ENCODE measurements at places on chromosomes 7 and 10.

- no peak for DNase-seq
Observed at GRCh38 chr10:72855790-72856189, 37.7 kb upstream of the OIT3 start.

- DNase-seq: peak; percentile 86
Observed at GRCh38 chr10:98134431-98135221, at the start of gene R3HCC1L. R3HCC1L (plus strand) TSS chr10:98134657; CDS start chr10:98208115, 73,458 bp downstream.

GRCh38 chr7:80858141-80858903 lies 60.5 kb downstream of the SEMA3C start:
- no peak for DNase-seq

DNA sequence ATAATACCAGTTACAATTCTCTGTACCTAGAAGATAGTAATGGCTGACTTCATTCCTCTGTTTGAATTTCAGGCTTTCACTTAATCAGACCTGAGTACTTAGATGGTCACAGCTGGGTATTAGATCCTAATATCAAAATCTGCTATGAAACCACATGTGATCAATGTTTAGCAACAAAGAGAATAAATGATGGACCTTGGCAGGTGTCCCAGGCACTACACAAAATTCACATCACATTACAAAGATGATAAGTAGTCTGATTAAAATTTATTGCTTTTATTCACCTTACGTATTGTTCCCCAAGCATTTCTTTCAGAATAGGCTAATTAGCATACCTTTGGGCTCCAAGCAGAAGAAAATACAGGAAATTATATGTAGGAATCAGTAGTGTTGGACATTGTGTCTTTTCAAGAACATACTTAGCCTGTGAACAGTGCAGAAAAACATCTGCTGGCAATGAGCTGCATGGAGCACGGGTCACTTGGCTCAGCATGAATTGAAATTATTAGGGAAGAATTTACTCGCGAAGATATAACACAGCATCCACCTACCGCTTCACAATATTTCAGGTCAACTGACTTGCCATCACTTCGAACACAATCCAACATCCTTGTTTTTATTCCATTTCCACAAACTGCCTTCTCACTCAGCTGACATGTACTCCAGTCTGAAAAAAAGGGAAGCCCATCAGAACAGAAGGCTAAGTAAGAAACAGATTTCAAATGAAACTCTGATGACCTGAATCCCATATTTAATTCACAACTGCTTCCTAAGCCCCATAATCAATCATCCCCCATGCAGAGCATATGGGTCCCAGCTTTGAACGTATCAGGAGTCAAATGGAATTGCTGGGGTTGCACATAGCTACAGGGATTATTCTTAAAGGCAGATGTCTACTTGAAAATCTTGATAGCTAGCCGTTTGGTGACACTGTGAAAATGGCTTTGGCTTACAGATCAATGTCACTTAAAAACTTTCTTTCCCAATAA lies 421.0 kb downstream of the THSD7A start:
- DNase-seq: no peak

GRCh38 chr10:46550076-46550790 lies 6.2 kb downstream of the GPRIN2 start:
- no peak for DNase-seq

GRCh38 chr7:13955494-13955893 lies 34.0 kb downstream of the ETV1 start:
- no peak for DNase-seq

- no peak for DNase-seq
Observed at GRCh38 chr7:154644366-154644765, 358.6 kb downstream of the PAXIP1 start.

DNA sequence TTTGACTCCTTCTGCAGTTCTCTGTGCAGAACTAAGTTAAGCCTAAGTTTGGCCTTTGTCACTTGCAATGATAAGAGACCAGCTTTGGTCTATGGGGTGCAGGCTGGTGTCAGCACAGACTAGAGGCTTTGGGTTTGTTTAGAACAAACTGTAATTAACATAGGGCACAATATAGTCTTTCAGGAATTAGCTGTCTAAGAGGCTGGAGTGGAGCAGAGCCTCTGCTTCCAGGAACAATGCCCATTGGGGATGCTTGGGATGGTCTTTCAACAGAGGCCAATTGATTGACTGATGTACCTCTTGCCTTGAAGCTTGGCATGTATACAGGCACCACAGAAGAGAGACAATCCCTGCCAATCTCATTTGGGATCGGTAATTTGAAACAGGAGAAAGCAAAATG lies 4.7 kb downstream of the SUFU start:
- DNase-seq: no peak

DNA sequence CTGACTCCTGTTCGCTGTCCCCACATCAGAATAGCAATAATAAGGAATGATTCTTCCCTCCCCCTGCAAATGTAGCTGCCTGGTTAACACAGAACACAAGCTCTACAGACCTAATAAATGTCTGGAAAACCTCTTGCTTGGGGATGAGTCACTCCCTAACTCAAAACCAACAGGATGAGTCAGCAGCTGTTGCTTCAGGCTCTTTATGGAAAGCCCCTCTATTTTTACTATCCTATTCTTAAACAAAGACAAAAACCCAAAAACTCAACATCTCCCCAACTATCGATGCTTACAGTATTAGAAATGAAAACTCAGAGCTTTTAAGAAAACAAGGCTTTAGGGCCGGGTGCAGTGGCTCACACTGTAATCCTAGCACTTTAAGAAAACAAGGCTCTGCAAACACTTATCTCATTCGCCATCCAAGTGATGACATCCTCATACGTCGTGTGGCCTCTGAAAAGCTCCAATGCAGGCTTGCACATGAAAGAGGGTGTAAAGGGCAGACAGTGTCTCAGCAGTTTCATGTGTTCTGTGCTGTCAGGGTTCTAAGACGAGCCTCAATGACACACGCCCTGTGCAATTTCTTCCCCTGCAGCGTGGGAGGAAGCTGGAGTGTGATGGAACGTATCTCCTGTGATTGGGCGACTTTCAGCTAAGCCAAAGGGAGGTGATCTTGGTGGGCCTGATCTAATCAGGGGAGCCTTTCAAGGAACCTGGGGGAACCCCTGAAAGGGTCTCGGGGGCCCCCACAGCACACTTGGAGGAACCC lies 70.1 kb downstream of the AMZ1 start:
- peak; percentile 12 for DNase-seq

DNA sequence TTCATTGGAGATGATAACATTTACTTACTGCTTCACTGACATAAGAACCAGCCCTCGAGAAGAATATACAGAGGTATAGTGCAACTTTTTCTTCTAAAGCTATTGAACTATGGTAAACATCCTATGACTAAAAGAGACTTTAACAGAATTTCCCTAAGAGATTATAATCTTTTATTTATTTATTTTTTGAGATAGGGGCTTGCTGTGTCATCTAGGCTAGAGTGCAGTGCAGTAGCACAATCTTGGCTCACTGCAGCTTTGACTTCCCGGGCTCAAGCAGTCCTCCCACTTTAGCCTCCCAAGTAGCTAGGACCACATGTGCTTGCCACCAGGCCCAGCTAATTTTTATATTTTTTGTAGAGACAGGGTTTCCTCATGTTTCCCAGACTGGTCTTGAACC lies 258.5 kb upstream of the FERD3L start:
- no peak for DNase-seq

- DNase-seq: no peak
Observed at GRCh38 chr7:149621776-149622175, 124.2 kb upstream of the ZNF746 start.

- DNase-seq: no peak
Observed at GRCh38 chr10:18683427-18683826, 24.2 kb downstream of the ARL5B start.

DNA sequence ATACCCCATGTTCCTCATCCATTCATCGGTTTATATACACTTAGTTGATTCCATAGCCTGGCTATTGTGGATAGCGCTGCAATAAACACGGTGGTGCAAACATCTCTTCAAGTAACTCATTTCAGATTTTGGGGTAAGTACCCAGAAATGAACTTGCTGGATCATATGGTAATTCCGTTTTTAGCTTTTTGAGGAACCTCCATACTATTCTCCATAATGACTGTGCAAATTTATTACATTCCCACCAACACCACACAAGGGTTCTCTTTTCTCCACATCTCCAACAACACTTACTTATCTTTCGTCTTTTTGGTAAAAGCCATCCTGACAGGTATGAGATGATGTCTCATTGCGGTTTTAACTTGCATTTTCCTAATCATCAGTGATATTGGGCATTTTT lies 3.7 kb downstream of the NPFFR1 start:
- no peak for DNase-seq

- no peak for DNase-seq
Observed at GRCh38 chr10:105328503-105329133, 687.5 kb downstream of the SORCS3 start.

DNA sequence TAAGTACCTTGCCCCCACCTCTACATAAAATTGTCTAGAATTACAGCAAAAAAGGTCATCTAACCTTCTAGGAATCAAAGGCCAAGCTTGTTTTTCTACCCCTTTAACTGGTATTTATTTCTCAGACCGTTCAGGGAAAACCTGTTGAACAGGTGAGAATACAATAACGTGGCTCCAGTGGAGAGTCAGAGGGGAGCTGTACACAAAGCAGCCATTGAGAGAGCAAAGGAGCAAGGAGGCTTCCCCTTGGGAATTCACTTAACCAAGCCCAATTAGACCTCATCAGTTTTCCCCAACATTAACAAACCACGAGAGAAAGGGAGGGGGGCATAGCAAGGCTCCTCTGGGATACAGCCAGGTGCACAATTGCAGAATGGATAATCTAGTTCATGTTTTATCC lies 101.9 kb downstream of the ELMO1 start:
- no peak for DNase-seq

GRCh38 chr7:117044664-117045063 lies 91.4 kb downstream of the ST7 start:
- no peak for DNase-seq

DNA sequence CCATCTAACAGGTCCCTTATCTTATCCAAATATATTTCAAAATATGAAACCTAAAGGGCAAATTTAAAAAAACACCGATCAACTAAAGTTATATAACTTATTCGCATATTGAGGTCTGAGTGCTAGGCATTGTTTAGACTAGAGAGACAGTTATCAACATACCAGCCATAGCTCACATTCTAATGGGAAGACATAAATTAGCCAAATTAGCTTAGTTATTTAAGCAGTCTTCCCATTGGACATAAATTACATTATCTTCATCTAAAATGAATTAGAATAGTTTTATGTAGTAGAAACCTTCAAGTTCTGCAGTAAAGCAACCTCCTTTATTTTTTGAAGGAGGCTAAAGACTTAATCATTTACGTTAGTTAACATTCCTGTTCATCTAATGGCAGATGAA lies 17.4 kb downstream of the KIF5B start:
- DNase-seq: no peak

DNA sequence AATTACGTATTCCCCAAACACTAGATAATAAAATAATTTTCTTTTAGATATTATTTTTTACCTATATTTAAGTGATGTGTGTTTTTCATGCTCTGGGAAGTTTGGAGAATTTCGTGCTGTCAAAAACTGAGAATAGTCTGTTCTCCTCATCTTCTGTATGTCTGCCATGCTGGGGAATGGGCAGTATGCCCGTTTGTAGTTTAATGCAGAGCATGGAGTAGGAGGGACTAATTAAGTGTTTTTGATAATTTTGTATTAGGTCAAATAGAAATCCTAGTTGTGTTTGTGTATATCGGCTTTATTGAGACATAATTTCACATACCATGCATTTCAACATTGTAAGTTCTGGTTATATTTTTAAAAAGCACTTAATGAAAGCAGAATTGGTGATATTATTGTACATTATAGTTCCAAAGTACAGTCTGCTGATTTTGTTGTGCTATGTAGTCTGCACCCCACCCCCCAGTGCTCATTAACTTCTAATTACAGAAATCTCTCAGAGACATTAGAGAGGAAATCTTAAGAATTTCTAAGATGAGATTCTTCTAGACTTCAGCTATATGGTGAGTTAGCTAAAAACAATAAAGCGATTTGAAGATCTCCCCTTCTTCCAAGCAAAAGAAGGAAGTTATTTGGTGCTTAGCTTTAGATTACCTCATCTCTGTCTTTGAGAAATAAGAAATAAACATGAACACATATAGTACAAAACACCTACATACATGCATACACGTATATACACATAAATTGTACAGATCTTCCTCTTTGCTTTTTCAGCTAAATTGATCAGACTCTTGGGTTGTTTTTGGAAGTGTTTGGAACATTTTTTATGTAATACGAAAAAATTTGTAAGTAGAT lies 22.2 kb downstream of the ZRANB1 start:
- DNase-seq: no peak

DNA sequence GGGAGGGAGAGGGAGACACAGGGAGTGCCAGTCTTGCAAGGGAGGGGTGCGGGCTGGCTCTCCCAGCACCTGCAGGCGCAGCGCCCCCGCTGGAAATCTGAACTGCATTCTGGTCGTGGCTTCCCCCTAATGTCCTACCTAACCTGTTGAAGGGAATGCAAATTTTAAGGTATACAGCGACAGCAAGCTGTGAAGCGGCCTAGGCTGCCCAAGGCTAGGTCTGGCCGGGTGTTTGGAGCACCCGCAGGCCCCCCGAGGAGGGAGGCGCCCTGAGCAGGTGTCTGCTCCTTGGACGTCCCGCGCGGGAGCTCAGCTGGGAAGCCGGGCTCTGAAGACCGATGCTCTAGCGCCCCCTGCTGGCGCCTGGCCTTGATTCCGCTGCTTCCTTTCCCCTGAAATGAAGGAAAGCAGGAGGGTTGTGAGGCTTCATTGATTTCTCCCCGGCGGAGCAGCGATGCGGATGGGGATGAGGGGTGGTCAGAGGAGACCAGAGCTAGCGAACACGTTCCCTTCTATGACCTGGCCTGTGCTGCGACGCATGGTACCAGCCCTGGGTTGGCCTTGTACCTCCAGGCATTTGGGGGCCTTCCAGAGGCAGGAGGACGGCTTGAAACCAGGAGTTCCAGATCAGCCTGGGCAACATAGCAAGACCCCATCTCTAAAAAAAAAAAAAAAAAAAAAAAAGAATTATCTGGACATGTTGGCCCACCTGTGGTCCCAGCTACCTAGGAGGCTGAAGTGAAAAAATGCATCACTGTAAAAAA lies 601.3 kb downstream of the GALNT17 start:
- peak; percentile 7 for DNase-seq

GRCh38 chr7:135706038-135706742 lies 21.8 kb downstream of the SLC13A4 start:
- no peak for DNase-seq

DNA sequence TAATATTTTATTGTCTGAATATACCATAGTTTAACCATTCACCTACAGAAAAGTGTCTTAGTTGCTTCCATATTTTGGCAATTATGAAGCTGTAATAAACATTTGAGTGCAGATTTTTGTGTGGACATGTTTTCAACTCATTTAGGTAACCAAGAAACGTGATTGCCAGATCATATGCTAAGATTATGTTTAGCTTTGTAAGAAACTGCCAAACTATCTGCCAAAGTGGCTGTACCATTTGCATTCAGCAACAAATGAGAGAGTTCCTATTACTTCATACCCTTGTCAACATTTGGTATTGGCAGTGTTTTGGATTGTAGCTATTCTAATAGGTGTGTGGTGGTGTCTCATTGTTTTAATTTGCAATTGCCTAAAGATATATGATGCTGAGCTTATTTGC lies 233.5 kb downstream of the TMEM26 start:
- no peak for DNase-seq

All from stimulated activated CD8-positive, alpha-beta memory T cell treated with anti-CD3 and anti-CD28 coated beads, Interleukin-12 subunit alpha, Interleukin-12 subunit beta, amount 100 ng/mL, for 1 hour (primary cell).